Astrocyte (in vitro differentiated cells and primary cell): ENCODE measurements at places on chromosomes 3 and 15. TPM values are rescaled to one million over a fixed set of nuclear protein-coding genes. Genes with fewer than 3 reads are reported as not detected.
A peak's percentile ranks its signal among the peaks of the same experiment; 100 is the strongest.

The TMEM207 gene
- total RNA-seq: not detected in 2 replicates

DNA sequence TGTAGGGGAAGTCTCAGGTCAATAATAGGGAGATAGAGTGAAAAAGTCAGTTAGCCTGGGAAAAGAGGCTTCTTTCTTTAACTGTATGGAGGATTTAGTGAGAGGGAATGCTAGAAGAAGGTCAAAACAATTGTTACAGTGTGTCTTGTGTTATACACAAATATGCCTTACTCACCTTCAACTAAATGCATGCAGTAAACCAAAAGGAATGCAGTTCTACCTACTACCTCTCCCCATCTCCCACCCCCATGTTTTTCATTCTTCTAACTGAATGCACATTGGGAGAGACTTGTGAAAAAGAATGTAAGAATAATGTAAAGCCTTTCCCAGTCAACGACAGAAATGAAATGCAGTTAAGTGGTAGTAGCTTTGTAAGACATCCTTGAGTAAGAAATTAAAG lies 33.8 kb downstream of the CCDC66 start:
- no peak overlapping the region for H3K4me3 ChIP-seq
- peak overlapping the region; percentile 20 for H3K27ac ChIP-seq
- H3K27me3 ChIP-seq: no peaks in the 10 kb centered on the region
- peak; percentile 69 for DNase-seq

GRCh38 chr3:43691120-43691995 lies 620 bp downstream of the ABHD5 start:
- peaks cover 12% of the 10 kb centered on the region for H3K4me1 ChIP-seq
- H3K36me3 ChIP-seq: no peaks in the 10 kb centered on the region
- peak overlapping the region; percentile 63 for H3K27ac ChIP-seq
- H3K4me3 ChIP-seq: peak overlapping the region; percentile 75

DNA sequence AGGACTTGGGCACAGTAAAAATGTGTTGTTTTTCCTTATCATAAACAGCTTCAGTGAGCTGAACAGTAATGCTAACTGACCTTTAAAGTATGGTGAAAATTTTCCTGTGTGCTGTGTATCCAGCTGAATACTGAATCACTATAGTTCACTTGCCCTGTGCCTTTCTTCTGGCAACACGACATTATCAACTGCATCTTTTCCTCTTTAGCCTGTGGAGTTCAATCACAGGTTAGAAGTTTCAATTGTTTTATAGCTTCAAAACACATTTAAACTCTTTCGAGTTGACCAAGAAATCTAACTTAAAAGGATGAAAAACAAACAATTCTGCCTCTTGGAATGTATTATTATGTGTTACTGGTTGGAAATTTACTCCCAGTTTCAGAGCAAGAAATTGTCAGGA lies 1120.7 kb upstream of the ALCAM start:
- no peak for DNase-seq
- H3K36me3 ChIP-seq: no peaks in the 10 kb centered on the region
- H3K4me1 ChIP-seq: no peaks in the 10 kb centered on the region
- no peak overlapping the region for H3K27ac ChIP-seq
- no peak overlapping the region for H3K4me3 ChIP-seq

- no peak overlapping the region for H3K27ac ChIP-seq
- no peaks in the 10 kb centered on the region for H3K4me1 ChIP-seq
- H3K36me3 ChIP-seq: peaks cover 31% of the 10 kb centered on the region
- no peak for DNase-seq
Observed at GRCh38 chr3:45003859-45004258, 22.2 kb upstream of the CLEC3B start.

The ARGFX gene
- total RNA-seq: not detected in 2 replicates

The FAM81A gene
- total RNA-seq: 0.73 and 0.94 TPM in 2 replicates

DNA sequence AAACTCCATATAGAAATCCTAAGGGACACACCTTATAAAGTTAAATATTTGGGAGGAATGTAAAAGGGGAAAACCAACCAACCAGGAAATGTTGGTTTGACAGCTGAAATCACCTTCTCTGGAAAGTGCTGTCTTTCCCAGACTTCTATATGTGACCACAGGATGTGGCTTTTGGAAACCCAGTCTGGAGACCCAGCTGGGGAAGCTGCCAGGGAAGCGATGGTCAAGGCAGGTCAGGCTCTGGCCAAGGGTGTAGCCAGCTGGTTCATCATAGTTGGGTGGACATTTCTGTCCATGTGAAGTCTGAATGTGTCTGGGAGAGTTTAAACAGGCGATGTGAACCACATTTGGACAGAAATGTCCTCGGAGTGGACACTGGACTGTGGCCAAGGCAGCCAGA lies 73.9 kb downstream of the ARNT2 start:
- peaks cover 59% of the 10 kb centered on the region for H3K4me1 ChIP-seq
- no peak overlapping the region for H3K4me3 ChIP-seq
- no peaks in the 10 kb centered on the region for H3K27me3 ChIP-seq

- no peaks in the 10 kb centered on the region for H3K4me1 ChIP-seq
- no peaks in the 10 kb centered on the region for H3K27me3 ChIP-seq
- no peak for DNase-seq
Observed at GRCh38 chr3:194439881-194440550, 41.0 kb upstream of the GP5 start.

The NRG4 gene
- total RNA-seq: 0.18 TPM in 1 of 2 replicates, not detected in the other

DNA sequence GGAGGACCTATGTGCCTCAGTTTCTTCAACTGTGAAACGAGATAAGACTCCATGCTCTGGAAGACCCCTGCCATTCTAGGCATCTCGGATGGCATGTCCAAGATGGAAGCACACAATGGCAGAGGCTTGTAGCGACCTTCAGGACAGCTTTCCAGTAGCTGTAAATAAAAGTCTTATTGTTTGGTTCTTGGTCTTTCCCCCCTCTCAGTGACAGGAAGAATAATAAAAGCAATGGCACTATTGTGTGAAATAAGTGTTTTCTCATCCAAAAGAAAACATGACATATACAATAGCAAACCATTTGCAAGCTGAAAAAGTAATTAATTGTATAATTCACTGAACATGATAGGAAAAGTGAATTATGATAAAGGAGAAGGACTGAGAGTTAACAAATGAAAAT lies 32.5 kb upstream of the CD47 start:
- no peaks in the 10 kb centered on the region for H3K27me3 ChIP-seq
- H3K36me3 ChIP-seq: no peaks in the 10 kb centered on the region
- DNase-seq: no peak
- no peak overlapping the region for H3K27ac ChIP-seq
- H3K4me1 ChIP-seq: no peaks in the 10 kb centered on the region
- H3K4me3 ChIP-seq: no peak overlapping the region

- H3K4me1 ChIP-seq: peaks cover 22% of the 10 kb centered on the region
- H3K36me3 ChIP-seq: no peaks in the 10 kb centered on the region
- peaks cover 27% of the 10 kb centered on the region for H3K27me3 ChIP-seq
- H3K4me3 ChIP-seq: no peak overlapping the region
- no peak overlapping the region for H3K27ac ChIP-seq
- no peak for DNase-seq
Observed at GRCh38 chr3:138439646-138440045, 5.2 kb downstream of the ESYT3 start.

The GRM2 gene
- total RNA-seq: 0.12 and 0.25 TPM in 2 replicates

DNA sequence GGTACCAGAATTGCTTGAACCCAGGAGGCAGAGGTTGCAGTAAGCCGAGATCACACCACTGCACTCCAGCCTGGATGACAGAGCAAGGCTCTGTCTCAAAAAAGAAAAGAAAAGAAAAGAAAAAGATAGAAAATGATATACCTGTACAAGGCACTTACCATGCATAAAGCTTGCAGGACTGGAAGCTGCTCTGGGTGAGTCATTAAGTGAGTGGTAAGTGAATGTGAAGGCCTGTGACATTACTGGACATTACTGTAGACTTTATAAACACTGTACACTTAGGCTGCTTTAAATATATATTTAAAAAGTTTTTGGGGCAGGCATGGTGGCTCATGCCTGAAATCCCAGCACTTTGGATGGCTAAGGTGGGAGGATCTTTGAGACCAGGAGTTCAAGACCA lies 99.2 kb downstream of the SLMAP start:
- peaks cover 7% of the 10 kb centered on the region for H3K36me3 ChIP-seq
- no peak overlapping the region for H3K4me3 ChIP-seq
- no peaks in the 10 kb centered on the region for H3K4me1 ChIP-seq
- no peak overlapping the region for H3K27ac ChIP-seq
- H3K27me3 ChIP-seq: no peaks in the 10 kb centered on the region
- DNase-seq: peak; percentile 62

The CKMT1A gene
- 1.2 TPM in 2 replicates for total RNA-seq

The ANKRD34C gene
- total RNA-seq: 0.05 TPM in 1 of 2 replicates, not detected in the other

The SETD2 gene
- 41.4 and 46.5 TPM in 2 replicates for total RNA-seq

The ALPK3 gene
- 6.8 and 9.1 TPM in 2 replicates for total RNA-seq

DNA sequence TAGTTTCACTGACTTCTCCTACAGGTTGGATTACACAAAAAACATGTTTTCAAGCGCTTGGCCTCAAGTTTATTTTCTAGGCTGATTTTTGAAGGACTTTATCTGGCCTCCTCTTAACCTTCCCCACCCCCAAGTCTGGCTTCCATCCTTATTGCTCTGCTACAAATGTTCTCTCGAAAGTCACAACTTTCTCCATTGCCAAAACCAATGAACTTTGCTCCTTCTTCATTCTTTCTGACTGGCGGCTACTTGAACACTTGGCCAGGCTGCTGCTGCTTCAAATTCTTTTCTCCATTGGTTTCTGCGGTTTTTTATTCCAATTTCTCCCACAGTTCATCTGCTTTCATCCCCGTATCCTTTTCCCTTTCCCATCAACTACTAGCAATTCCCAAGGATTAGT lies 106.6 kb downstream of the TOP2B start:
- H3K4me3 ChIP-seq: no peak overlapping the region
- H3K4me1 ChIP-seq: peaks cover 24% of the 10 kb centered on the region
- H3K36me3 ChIP-seq: no peaks in the 10 kb centered on the region
- peak overlapping the region; percentile 83 for H3K27ac ChIP-seq
- H3K27me3 ChIP-seq: no peaks in the 10 kb centered on the region

The ISLR2 gene
- 0.14 and 0.19 TPM in 2 replicates for total RNA-seq

The INTS14 gene
- total RNA-seq: 24.2 and 24.4 TPM in 2 replicates

DNA sequence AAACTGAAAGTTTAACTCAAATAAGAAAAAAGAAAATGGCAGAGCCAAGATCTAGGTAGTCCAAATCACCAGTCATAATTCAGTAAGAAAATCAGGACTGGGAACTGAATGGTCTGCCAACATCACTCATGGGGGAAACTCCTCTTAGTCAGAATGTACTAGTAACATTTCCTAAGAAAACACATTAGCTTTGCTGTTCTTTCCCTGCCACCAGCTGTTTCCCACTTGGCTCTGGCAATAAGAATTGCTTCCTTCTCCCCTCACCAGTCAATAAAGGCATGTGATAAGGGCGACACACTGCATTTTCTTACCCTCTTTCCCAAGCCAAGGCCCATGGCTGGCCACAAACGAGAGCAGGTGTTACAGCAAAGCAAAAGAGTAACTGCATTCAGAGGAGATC lies 46.1 kb downstream of the PIK3R4 start:
- H3K27me3 ChIP-seq: no peaks in the 10 kb centered on the region
- DNase-seq: peak; percentile 8
- H3K4me1 ChIP-seq: no peaks in the 10 kb centered on the region
- H3K4me3 ChIP-seq: no peak overlapping the region

DNA sequence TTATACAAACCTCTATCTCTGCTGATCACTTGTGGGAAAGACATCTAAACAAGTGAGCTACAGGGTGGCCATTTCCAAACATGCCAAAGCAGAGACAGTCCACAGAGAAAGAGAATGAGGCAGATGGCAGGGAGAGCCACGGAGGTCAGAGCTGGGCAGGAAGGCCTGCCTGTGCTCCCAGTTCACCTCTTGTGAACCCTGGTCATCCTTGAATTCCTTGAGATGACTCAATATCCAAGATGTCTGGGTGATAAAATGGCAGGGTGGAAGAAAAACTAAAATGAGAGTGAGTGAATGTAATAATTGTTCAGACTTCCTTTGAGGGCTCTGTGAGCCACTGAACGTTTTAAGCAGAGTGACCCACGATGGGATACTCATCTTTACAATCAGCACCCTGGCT lies 104.8 kb downstream of the PLCH1 start:
- H3K4me1 ChIP-seq: no peaks in the 10 kb centered on the region
- no peak overlapping the region for H3K27ac ChIP-seq
- H3K4me3 ChIP-seq: no peak overlapping the region
- no peak for DNase-seq
- H3K27me3 ChIP-seq: no peaks in the 10 kb centered on the region

The STAC gene
- total RNA-seq: 7.1 and 9.4 TPM in 2 replicates

DNA sequence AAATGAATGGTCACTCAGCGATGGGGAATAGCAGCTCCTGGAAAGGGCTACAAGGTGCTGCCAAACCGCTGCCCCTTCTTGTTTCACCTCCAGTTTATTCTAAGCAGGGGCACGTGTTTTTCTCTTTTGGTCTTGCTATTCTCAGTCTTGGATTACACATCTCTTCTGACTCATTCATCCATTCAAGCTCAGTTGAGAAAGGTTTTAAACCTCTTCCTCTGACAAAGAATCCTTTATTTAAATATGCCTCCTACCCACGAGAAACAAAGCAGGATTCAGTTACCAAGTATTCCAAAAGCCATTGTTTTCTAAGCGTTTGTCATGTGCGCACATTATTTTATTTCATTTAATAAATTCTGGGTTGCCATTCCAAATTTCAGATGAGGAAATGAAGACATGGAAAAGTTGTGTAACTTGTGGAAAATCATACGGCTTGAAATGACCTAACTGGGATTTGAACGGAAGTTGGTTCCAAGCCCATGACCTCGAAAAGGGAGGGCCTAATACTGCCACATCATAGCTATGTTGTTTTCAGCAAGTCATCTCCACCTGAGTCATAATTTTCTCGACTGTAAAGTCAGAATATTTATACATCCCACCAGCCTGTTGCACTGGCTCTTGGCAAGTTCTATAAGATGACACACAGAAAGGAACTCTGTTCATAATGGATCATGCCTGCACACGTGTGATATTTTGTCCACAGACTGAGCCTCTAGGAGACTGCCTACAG lies 292.0 kb upstream of the SLCO3A1 start:
- H3K36me3 ChIP-seq: no peaks in the 10 kb centered on the region
- DNase-seq: peak; percentile 97
- H3K27me3 ChIP-seq: no peaks in the 10 kb centered on the region
- peak overlapping the region; percentile 91 for H3K27ac ChIP-seq
- H3K4me3 ChIP-seq: peak overlapping the region; percentile 38

DNA sequence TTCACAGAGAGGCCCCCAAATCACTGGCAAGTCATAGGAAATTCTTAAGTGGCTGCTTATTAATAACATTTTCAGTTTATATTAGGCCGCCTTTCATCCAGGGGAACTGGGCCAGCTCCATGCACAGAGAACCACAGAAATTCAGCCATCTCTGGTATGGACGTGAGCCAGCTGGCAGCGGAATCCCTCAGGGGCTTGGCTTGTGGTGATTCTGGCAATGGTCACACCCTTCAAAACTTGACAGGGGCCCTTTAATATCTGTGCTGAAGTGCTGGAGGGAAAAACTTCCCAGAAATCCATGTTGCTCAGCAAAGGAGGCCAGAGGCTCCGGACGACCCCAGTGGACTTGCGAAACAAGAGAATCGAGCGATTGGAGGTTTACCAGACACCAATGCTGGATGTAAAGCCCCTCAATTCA lies 11.3 kb downstream of the PRICKLE2 start:
- peak overlapping the region; percentile 58 for H3K27ac ChIP-seq
- H3K4me1 ChIP-seq: peaks cover 39% of the 10 kb centered on the region
- no peaks in the 10 kb centered on the region for H3K36me3 ChIP-seq

The SNX22 gene
- 0.19 and 0.27 TPM in 2 replicates for total RNA-seq
